ENCODE measurements at places on chromosomes 2 and 18.

DNA sequence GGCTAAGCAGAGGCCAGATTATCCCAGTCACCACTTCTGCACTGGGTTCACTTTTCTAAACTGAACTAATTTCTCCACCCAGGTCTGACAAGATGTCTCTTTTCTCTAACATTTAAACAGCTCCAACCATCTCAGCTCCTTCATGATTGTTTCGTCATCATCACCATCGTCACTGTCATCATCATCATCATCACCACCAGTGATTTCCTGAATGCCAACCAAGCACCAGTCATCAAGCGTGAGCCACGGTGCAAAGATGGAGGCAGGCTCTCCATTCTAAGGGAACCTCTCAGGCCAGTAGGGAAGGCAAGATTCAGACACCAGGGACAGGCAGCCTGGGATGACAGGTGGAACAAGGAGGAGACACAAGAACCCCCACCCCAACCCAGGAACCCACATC lies 25.5 kb upstream of the TMBIM1 start:
- no peak for DNase-seq

GRCh38 chr2:132734961-132735360 lies 65.0 kb upstream of the LYPD1 start:
- DNase-seq, result no peak

DNA sequence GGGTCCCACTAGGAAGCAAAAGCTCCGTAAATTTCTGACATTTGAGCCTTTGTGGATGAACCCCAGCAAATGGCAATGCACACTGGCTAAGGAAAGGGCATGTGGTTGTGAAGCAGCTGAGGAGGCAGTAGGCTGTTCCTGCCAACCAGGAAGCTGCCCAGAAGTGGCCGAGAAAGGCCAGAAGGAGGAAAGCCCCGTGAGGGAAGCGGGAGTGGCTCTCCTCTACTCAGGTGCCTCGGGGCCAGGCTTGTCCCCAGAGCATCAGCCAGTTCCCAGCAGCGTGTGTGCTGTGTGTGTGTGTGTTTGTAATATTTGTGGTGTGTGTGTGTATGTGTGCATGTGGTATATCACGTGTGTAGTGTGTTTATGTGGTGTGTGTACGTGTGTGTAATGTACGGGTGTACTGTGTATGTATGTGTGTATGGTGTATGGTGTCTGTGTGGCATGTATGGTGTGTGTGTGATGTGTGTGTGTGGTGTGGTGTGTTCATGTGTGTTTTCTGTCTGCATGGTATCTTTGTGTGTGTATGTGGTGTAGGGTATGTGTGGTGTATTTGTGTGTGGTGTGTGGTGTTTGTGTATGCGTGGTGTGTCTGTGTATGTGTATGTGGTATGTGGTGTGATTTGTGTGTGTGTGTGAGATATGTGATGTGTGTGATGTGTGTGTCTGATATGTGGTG lies 90.6 kb downstream of the APOB start:
- DNase-seq, result no peak

DNA sequence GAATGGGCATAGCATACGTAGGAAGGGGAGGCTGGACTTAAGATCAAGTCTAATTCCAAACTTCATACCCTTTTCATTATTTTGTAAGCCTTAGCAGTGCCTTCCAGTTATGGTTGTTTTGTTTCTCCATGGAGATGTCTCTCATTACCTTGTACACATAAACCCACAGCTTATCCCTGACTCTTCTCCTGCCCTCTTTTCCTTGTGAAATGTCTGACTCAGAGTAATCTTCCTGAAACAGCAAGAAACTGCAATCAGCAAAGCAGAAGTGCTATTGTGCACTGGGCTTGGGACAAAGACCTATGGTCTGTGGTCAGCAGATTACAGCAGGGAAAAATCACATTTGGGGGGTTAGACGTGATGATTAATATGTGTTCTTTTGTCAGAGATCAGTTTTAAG lies 176.7 kb downstream of the IKZF2 start:
- DNase-seq, result peak; percentile 8

GRCh38 chr2:120783371-120783791 lies 47.7 kb downstream of the GLI2 start:
- DNase-seq, result peak; percentile 34

GRCh38 chr2:28594000-28594331 lies 98.1 kb downstream of the PLB1 start:
- DNase-seq, result no peak

GRCh38 chr18:45268583-45268982 lies 346.7 kb upstream of the SLC14A2 start:
- no peak for DNase-seq

DNA sequence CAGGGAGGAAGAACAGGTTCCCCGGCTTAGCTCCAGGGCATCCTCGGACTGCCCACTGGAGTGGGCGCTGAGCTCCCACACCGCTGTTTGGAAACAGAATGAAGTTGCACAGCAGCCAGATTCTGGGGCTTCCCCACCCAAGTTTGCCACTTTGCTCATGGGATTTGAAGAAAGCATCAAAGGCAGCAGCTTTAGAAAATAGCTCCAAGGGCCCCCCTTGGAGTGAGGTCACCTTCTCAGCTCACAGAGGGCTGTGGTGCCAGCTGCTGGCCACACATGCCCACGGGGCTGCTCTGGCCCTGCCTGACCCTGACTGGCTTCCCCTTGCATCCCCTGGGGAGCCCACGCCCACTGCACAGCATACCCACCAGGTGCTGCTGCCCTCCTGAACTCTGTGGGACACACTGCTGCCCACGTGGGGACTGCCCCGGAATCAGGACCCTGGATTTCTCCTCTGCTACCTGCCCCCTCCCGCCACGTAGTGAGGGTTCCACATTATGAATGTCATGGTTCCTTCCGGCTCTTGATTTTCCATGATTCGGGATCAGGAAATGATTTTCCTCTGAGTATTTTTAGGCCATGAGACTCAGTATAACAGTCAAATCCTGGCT lies 70.3 kb downstream of the TGOLN2 start:
- DNase-seq, result no peak

DNA sequence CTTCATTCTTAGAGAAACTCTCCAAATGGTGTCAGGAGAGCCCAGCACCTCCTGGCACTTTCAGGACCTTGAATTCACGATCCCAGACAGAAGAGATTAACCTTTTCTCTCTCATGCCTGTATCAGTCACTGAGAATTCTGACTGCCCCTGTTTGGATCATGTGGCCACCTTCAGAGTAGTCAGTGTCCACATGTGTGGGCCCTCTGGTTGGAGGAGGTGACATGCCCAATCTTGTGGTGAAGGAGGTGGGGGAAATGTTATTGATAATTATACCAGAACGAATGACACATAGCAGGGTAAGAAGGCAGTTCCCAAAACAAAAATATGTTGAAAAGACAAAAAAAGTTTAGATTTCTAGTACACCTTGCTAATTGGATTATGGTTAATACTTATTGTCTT lies 31.7 kb downstream of the UBXN4 start:
- no peak for DNase-seq

DNA sequence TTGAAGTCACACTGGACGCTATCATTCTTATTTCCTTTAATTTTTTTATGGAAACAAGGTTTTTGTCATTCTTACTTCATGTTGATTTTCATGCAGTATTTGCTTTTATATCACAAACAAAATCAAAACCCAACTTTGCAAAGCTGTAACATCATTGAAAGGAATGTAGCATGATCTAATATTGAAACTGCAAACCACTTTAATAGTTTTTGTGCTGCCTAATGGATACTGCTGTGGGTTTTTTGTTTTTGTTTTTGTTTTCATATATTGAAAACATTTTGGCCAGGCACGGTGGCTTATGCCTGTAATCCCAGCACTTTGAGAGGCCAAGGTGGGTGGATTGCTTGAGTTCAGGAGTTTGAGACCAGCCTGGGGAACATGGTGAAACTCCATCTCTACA lies 81.6 kb downstream of the MAP2 start:
- no peak for DNase-seq

GRCh38 chr2:579961-580360 lies 97.2 kb downstream of the TMEM18 start:
- no peak for DNase-seq

DNA sequence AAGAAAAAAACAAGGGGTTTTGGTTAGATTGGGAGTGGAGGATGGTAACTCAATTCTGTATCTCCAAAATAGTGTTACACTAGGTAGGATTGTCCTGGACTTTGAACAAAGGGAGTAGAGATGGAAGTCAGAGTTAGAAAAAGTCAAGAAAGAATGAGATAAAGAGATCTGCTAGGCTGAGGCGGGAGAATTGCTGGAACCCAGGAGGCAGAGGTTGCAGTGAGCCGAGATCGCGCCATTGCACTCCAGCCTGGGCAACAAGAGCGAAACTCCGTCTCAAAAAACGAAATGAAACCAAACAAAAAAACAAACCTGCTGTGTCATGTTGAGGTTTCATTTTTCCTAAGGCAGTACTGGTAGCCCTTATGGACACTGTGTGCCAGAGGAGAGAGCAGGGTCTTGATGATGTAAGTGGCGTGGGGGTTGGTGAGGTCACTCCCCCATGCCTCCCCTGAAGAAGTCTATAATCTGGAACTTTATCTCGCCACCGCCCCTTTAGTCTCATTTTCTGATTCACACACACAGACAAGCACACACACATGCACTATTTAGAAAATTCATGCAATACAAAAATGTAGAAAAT lies 10.5 kb downstream of the DRC1 start:
- DNase-seq, result no peak

- no peak for DNase-seq
Observed at GRCh38 chr2:210515911-210516310, 39.4 kb upstream of the LANCL1 start.

GRCh38 chr2:233252227-233252626 lies 754 bp downstream of the ATG16L1 start:
- DNase-seq, result no peak

DNA sequence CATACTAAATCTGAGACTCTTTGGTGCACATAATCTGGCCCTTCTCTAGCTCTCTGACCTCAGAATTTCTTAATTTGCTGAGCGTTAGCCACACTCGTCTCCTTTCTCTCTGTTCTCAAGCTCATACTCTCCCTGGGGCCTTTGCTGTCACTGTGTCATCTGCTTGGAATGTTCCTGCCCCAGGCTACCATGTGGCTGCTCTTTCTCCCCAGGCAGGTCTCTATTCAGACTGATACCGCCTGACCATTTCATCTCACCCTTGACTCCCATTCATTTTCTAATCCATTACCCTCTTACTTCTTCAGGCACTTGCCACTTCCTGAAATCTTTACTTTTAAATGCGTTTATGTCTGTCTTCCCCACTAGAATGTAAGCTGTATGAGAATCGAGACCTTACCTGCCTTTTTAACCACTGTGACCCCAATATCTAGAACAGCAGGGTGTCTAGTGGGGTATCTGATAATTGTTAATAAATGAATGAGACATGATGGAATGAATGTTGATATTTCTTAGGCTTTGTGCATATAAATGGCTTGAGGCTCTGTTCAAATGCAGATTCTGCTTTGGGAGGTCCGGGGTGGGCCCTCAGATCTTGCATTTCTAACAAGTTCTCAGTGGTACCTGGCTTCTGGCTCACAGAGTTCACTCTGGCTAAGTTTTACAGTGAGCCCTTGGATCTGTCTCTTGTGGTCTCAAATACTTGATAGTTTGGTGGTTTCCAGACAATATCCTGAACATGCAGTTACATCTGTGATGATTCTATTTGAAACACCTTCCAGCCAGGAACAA lies 89.9 kb upstream of the EPC2 start:
- DNase-seq, result no peak

GRCh38 chr2:231709981-231710798 lies 1.9 kb downstream of the PTMA start:
- peak; percentile 72 for DNase-seq

DNA sequence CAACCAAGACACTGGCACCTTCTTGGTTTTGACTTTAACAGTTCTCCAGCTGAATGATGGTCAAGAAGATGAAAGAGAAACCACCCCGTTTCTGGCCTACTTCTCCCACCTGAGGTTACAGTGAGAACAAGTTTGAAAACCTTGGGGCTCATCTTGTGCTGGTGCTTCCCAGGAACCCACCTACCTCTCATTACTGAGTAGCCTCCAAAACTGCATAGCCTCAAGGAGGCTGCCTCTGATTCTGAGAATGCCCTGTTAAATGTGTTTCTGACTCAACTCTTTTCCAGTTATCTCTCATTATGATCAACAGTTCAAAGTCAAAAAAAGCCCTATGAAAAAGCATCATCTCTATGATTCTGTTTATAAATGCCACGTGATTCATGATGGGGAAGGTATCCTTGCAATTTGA lies 121.9 kb downstream of the CACNB4 start:
- DNase-seq, result no peak

DNA sequence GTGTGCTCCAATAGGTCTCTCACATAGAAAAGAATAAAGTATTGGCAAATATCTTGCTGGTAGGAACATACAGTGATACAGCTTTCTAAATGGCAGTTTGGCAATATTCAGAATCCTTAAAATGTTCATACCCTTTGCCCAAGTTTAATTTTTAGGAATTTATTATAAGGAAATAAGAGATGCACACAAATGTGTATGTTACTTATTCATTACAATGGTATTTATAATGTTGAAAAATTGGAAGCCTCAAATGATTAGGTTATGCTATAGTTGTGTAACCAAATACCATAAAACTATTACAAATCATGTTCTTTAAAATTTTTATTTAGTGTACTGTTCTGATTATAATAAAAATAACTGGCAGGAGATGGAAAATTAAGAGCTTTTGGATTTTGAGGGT lies 196.8 kb downstream of the MCFD2 start:
- no peak for DNase-seq

GRCh38 chr2:156553714-156554442 lies 117.7 kb downstream of the GPD2 start:
- DNase-seq, result no peak

DNA sequence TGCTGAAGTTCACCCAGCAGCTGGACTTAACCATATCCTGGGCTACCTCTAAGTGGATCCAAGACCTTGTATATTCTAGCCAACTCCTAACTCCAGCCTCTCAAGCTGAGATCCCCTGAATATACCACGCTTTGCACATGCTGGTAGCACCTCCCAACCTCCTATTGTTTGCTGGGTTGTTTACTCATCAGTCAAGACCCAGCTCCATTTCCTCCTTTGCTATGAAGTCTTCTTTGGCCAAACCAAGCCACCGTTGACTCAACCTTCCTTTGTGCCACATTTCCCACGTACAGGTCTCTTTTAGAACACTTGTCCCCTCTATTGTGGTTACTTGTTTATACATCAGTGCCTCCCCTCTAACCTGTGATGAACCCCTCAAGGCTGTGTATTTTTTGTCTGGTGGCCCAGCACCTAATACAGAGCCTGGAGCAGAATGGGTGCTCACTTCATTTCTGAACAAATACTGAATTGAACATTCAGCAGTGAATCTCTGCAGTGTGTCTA lies 267.8 kb upstream of the REV1 start:
- DNase-seq, result no peak

- DNase-seq, result no peak
Observed at GRCh38 chr2:105381101-105381668, 17.7 kb downstream of the FHL2 start.

- DNase-seq, result no peak
Observed at GRCh38 chr2:43199492-43200488, 26.6 kb downstream of the ZFP36L2 start.

GRCh38 chr2:81981585-81981984 lies 1677.0 kb upstream of the LRRTM1 start:
- DNase-seq, result no peak
